Foreskin keratinocyte (primary cell): ENCODE measurements at places on chromosomes 2 and 18. TPM values are rescaled to one million over a fixed set of nuclear protein-coding genes. Genes with fewer than 3 reads are reported as not detected.

The COL4A4 gene
- polyA plus RNA-seq, result 0.13 and 0.26 TPM in 2 replicates

The SIGLEC15 gene
- 0.10 and 0.22 TPM in 2 replicates for polyA plus RNA-seq

The TLX2 gene
- polyA plus RNA-seq, result 0.04 TPM in 1 of 2 replicates, not detected in the other

The RUFY4 gene
- polyA plus RNA-seq, result not detected in 2 replicates

The NTSR2 gene
- not detected in 2 replicates for polyA plus RNA-seq

The EPC2 gene
- 2.6 and 3.2 TPM in 2 replicates for polyA plus RNA-seq

The ANKRD30B gene
- polyA plus RNA-seq, result not detected in 2 replicates

The TMEM200C gene
- polyA plus RNA-seq, result 0.02 TPM in 1 of 2 replicates, not detected in the other

The FOXI3 gene
- 0.01 and 0.04 TPM in 2 replicates for polyA plus RNA-seq

The DSC3 gene
- polyA plus RNA-seq, result 23.4 and 27.8 TPM in 2 replicates

The LIPG gene
- polyA plus RNA-seq, result 28.8 and 38.0 TPM in 2 replicates

The POTEE gene
- 0.03 and 0.04 TPM in 2 replicates for polyA plus RNA-seq

The DYNAP gene
- polyA plus RNA-seq, result not detected in 2 replicates

The UGT1A7 gene
- polyA plus RNA-seq, result 0.10 and 1.2 TPM in 2 replicates

The ARHGAP15 gene
- polyA plus RNA-seq, result not detected in 2 replicates

The FBXO15 gene
- 0.28 and 0.64 TPM in 2 replicates for polyA plus RNA-seq
